ENCODE measurements at places on chromosomes 6 and 20.

DNA sequence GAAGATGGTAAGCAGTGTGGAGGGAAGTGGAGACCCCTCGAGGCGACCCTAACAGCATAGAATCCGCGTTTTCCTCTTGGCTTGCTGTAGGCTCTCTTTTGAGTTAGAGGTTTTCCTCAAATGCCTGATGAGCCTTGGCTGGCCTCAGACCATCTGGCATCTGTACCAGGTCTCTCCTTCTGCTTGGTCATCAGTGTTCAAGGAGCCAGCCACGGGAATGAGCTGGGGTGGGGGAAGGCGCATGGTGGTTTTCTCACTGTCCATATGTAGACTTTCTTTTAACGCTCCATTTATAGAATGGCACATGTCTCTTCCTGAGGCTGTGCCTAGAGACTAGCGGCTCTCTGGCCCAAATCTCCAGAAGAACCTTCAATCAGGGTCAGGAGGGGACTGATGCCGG lies 8.1 kb upstream of the GUCA1A start:
- DNase-seq = no peak

GRCh38 chr6:134173936-134174671 lies 121.7 kb upstream of the SLC2A12 start:
- peak; percentile 69 for DNase-seq

DNA sequence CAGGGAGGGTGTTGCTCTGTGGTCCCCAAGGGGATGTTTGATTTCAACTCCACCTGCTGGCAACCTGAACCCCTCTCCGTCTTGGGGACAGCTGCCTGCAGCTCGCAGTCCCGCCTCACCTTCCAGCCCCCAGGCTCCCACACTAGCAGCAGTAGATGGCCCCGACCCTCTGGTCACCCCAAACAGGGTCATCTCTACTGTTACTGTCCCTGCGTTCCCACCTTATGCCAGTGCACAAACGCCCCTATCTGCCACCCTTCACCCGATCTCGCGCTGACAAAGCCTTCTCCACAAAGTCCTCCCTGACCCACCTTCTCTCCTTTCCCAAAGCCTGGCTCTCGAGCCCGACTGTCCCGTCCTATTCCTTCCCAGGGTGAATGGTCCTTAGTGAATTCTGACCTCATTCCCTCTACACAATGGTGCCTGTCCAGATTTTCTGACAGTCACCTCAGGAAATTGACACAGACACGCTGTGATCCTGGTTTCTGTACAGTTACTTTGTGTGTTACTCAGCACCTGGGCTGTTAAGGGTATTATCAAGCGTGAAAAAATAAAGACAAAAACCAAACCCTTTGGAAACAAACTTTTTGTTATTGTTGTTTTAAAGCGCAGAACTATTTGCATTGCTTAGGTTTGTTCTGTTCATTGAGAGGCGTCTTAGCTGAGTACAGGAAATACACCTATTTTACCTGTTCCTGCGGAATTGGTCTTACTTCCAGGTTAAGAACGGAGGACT lies 728 bp downstream of the FUT9 start:
- DNase-seq = no peak

- DNase-seq = no peak
These were observed 481.3 kb upstream of the CITED2 start for GRCh38 chr6:139855671-139856311.

DNA sequence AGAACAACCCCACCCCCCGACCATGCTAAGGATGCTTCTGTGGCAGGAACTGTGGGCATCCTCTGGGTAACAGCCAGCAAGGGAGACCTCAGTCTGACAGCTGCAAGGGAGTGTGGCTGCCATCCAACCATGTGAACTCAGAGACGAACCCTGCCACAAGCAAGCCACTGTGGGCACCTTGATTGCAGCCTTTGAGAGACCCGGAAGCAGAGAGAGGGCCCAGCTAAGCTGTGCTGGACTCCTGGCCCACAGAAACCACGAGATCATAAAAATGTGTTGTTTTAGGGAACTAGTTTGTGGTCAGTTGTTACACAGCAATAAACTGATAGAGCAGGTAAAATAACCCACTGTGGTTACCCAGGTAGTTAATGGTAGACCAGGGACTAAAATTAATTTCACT lies 414.6 kb downstream of the CDH26 start:
- DNase-seq = no peak

GRCh38 chr6:16058201-16058928 lies 70.5 kb upstream of the MYLIP start:
- no peak for DNase-seq

DNA sequence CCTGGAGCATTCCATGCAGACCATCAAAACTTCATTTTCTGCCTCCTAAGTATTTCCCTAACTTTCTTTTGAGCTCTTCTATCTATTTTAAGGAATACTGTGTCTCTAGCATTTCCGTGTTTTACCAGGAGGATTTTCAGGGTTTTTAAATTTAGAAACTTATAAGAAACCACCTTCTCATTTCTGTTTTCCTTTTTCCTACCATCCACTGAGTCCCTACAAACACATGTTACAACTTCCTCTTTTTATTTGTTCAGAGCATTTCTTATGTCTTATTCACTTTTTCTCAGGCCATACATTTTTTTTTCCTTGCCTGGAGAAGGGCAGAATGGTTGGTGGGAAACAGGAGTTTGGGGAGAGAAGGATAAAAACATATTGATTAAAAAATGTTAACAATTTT lies 130.0 kb upstream of the BMP5 start:
- no peak for DNase-seq

Measured in large intestine (tissue), 12 donors.